ENCODE measurements at places on chromosomes 1 and 21. TPM values are rescaled to one million over a fixed set of nuclear protein-coding genes. Genes with fewer than 3 reads are reported as not detected.

RPS8 gene
- total RNA-seq = 2,296 TPM

PPP2R5A gene
- 33.1 TPM for total RNA-seq

TENT5C gene
- total RNA-seq = 1.4 TPM

CACNA1S gene
- total RNA-seq = not detected

S100A9 gene
- 0.59 TPM for total RNA-seq

MMEL1 gene
- 2.7 TPM for total RNA-seq

DMBX1 gene
- 4.3 TPM for total RNA-seq

LCE1C gene
- total RNA-seq = not detected

UMODL1 gene
- total RNA-seq = not detected

PLA2G2C gene
- total RNA-seq = not detected

DEPDC1 gene
- total RNA-seq = 61.9 TPM

MYOG gene
- not detected for total RNA-seq

FMN2 gene
- not detected for total RNA-seq

OR2T6 gene
- total RNA-seq = not detected

LYPD8 gene
- not detected for total RNA-seq

All from HCT116 (cell line).